Spleen (tissue), 13 donors: ENCODE measurements at places on chromosomes 7 and 10.

- DNase-seq, result no peak
Measured at GRCh38 chr10:73653701-73654100, 2.1 kb downstream of the SYNPO2L start.

DNA sequence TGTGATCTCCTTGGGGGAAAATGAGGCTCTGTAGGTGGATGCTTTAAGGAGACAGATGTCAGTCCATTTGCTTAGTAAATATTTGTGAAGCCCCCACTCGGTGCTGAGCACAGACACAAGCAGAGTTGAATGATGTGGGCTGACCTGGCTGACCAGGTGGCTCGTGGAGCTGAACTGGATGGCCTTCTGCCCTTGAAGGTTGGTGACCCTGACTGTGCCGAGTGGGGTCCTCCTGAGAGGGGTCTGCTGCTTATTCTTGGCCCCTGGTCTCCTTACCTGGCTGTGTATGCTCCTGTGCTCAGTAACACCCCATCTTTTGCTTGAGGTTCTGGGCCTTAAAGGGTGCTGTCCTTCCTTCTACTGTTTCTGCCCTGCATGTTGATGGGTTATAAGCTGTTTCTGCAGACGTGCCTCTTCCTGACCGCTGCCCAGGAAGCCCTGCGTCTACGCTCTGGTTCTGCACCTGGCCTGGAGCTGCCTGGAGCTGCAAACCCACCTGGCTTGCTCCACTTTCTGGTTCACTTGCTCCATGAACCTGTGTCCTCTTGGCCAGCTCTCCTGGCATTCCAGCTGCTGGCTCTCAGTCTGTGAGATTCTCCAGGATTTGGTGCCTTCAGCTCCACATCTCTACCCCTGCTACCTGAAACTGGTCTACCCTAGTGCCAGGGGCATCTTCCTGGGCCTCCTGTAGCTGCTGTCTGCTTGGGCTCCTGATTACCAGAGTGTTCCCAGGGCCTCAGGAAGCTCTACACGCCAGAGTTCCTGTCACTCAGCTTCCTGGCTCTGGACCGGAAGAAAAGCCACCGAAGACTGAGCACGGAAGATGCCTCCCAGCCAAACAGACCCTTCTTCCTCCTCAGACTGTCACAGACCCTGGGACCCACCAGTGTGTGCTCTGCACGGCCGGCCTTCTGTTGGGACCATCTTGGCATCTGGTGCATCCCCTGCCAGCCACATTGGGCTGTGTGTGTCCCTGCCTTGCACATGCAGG is 76.5 kb downstream of the ADCY1 start:
- no peak for DNase-seq

- DNase-seq, result no peak
Measured at GRCh38 chr10:101934686-101935305, 91.2 kb upstream of the KCNIP2 start.

GRCh38 chr10:126617733-126618132 is 52.8 kb downstream of the C10orf90 start:
- DNase-seq, result no peak

DNA sequence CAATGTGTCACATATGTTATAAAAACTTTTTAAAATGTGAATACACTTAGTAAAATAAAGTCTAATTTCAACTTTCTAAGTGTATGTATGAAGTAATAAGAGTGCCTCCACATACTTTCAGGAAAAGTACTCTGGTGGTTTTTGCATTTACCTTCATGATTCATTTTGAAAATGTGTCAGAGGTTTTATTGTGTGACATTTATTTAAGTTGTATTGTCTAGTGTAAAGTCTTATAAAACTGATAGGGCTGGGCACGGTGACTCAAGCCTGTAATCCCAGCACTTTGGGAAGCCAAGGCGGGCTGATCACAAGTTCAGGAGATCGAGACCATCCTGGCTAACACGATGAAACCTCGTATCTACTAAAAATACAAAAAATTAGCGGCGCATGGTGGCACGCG is 226.5 kb downstream of the ITGB1 start:
- no peak for DNase-seq

GRCh38 chr10:69048103-69048502 is 39.8 kb upstream of the SRGN start:
- peak; percentile 86 for DNase-seq

GRCh38 chr7:10643545-10643944 is 330.1 kb upstream of the PHF14 start:
- no peak for DNase-seq

- DNase-seq, result no peak
Measured at GRCh38 chr10:113423981-113424721, 128.7 kb upstream of the HABP2 start.

- no peak for DNase-seq
Measured at GRCh38 chr7:134699021-134699818, 52.6 kb downstream of the BPGM start.

- no peak for DNase-seq
Measured at GRCh38 chr10:6177880-6178281, 24.9 kb upstream of the PFKFB3 start.

DNA sequence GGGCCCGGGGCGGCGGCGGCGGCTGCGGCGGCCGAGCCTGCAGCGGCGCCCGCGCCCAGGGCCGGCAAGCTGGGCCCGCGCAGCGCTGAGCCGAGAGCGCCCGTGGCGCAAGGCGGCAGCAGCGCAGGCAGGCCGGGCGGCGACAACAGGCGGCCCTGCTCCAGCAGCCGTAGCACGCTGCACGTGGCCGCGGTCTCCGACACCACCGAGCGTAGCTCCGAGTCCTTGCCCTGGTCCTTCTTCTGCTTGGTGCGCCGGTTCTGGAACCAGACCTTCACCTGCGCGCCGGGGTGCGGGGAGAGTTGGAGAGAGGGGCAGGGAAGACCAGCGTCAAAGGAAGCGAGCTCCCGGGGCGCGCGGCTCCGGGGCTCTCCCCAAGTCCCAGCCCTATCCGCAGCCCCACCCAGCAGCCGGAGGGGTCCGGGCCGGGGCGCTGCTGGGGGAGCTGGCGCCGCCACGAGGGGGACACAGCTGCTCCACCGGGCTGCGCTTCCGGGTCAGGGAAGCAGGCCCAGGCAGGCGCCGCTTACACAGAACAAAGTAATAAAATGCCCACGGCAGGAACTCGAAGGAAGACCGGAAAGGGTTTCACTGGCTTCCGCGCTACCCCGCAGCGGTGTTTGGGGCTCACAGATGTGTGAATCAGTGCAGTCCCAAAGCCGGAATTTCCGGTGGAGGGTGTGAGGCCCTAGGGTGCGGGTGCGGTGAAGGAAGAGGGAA is 3.6 kb downstream of the VAX1 start:
- no peak for DNase-seq

- DNase-seq, result peak; percentile 99
Measured at GRCh38 chr7:5396999-5397663, 26.5 kb downstream of the TNRC18 start.

DNA sequence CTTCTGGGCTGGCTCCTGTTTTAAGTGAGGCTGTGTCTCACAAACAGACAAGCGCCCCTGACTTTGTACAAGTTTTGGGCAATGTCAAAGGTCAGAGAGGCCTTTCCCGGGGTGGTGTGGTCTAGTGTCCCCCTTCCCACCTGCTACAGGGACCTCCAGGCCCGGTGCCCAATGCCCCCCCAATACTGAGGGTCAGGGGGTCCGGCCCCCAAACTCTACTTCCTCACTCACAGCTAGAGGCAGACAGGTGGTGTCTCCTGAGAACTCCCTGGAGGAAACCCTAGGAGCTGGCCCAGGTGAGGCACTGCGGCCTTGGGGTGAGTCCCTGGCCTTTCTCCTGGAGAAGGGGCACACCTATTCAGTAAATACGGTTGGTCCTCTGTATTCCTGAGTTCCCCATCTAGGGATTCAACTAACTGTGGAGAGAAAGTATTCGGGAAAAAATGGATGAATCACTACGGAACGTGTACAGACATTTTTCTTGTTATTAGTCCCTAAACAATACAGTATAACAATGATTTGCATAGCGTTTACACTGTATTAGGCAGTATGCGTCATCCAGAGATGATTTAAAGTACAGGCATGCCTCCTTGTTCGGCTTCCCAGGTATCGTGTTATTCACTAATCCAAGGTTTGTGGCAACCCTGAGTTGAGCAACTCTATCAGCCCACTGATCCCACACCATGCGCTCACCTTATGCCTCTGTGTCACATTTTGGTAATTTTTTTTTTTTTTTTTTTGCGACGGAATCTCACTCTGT is 308.1 kb downstream of the WDR37 start:
- peak; percentile 54 for DNase-seq
